Panc1 (cell line): ENCODE measurements at places on chromosomes 2 and 18. TPM values are rescaled to one million over a fixed set of nuclear protein-coding genes. Genes with fewer than 3 reads are reported as not detected.

DNA sequence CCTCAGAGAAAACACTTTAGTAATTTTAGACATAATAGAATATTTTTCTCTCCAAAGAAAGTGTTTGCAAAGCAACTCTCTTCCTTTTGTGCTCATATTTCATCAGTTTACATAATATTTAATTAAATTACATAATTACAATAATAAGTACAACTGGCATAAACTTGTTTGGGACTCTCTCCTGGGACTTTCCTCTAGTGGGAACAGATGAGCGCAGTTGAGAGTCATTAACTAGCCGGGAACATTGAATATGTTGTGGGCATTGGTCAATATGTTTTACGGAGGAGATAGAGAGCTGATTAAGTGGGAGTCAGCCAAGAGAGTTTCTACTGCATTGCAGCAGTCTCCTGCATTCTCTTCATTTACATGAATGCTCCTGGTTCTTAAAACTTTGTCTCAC, 607.7 kb downstream of the ARHGAP15 start:
- DNase-seq = no peak

DNA sequence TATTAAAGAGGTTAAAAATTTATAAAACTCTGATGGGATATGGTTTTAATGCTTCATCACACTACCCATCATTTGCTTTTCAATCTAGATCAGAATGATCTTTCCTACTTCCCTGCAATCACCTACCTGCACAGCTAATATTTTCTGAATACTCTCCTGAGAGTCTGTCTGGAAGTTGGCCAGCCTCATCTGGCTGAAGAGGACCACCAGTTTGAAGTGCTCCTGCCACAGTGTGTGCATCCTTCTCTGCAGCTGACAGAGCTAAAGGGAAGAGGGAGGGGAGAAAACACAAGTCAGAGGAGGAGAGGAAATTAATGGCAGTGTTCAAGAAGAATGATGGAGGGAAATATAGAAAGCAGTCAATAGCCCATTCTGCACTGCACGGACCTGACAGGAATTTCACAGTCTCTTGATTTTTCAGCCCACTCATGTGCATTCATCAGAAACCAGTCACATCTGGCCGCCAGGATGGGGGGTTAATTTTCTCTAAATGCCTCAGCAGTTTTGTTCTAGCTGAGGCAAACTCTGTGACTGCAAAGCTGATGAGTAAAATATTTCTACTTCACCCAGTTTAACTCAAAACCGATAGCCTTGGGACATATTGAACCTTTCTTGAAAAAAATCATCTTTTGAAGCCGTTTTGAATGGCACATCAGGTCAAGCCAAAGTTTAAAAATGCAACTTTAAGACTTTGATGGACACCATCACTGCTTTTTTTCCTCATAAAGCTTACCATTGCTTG, 201.8 kb upstream of the KLHL14 start:
- DNase-seq = no peak

DNA sequence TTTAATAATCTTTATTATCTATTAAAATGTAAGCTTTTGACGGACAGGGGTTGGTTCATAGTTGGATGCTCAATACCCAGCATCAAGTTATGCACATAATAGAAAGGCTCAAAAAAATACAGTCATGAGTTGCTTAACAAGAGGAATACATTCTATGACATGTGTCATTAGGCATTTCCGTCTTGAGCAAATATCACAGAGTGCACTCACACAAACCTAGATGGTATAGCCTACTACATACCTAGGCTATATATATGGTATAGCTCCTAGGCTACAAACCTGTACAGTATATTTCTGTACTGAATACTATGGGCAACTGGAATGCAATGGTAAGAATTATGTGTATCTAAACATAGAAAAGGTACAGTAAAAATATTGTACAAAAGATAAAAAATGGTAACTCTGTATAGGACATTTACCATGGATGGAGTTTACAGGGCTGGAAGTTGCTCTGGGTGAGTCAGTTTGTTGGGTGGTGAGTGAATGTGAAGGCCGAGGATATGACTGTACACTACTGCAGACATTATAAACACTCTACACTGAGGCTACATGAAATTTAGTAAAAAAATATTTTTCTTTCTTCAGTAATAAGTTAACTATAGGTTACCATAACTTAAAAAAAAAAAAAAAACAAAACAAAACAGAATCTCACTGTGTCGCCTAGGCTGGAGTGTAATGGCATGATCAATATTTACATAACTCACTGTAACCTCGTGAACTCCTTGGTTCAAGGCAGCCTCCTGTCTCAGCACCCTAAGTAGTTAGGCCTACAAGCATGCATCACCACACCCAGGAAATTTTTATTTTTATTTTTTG, 201.2 kb downstream of the NBAS start:
- DNase-seq = peak; percentile 79

KCNS3 gene
- 1.7 TPM for total RNA-seq

DHRS9 gene
- 0.21 TPM for total RNA-seq

GRCh38 chr2:195560209-195560895, 96.7 kb upstream of the SLC39A10 start:
- DNase-seq = no peak

HOXD1 gene
- total RNA-seq = 0.18 TPM

SGPP2 gene
- total RNA-seq = 0.05 TPM
